ENCODE measurements at places on chromosomes 16 and 17.

DNA sequence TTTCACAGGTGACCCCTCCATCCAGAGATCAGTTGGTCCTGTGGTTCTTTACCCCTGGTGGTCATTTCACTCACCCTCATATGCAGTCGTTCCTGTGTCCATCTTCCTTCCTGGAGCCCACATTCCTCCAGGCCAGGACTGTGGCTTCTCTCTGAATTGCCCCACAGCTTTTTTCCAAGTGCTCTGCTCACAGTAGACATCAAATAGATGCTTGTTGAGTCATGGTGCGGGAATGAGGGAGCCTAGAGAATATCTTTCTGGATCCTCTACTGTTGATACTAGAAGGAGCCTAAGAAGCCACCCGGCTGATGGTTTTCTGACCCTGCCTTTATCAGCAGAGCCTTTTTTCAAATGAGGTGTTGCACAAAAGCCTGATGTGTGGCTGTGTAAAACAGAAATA lies 10.4 kb downstream of the USB1 start:
- DNase-seq = no peak

DNA sequence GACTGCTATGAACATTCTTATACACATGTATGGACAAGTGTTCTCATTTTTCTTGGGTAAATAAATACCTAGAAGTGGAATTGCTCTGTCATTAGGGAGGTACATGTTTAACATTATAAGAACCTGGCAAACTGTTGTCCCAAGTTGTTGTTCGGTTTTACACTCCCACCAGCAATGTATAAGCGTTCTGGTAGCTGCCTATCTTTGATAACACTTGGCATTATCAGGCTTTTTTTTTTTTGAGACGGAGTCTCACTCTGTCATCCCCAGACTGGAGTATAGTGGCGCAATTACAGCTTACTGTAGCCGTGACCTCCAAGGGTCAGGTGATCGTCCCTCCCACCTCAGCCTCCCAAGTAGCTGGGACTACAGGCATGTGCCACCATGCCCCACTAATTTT lies 16.3 kb downstream of the ATAD5 start:
- no peak for DNase-seq

GRCh38 chr16:77171745-77172635 lies 19.0 kb upstream of the MON1B start:
- DNase-seq = no peak

- no peak for DNase-seq
Observed at GRCh38 chr16:12120217-12120981, 143.9 kb downstream of the SNX29 start.

DNA sequence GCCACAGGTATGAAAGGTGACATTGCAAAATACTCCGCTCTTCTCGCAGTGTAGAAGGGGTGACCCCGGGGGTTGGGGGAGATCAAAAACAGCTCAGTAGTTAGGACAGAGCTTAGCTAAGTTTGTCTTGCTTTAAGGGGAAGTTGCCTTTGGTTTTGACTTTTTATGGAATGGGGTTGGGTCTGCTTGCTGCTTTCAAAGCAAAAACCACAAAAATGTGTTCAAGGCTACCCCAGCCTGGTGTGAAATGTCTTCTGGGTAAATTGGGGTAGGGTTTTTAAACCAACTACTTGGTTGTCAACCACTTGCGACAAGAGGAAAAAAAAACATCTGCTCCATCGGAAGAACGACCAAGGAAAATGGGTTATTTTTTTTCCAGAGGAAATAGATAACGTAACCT lies 6.2 kb downstream of the FUS start:
- DNase-seq = no peak

DNA sequence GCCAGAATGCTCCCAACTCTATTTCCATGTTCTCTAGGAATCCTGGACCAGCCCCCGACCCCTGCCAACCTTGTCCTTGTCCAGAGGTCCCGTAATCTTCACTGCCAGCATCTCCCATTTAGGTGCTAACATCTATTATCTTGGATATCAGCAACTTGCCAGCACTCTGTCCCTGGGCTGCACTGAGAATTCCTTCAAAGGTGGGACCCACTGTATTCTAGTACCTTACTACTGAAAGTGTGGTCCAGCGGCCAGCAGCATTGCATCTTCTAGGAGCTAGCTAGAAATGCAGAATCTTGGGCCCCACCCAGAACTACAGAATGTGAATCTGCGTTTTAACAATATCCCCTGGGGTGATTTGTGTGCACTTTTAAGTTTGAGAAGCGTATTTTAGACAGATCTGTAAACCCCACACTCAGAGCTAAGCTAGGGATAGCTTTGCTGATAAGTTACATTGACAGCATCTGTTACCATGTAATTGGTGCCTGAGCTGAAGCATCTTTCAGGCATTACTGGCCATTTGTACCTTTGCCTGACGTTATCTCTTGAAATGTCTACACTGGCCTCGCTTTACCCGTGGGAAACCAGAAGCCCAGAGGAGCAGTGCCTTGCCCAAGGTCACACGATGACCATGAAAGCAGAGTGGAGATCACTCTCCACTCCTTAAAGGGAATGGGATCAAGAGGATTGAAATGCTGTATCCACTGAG lies 8.3 kb downstream of the ABAT start:
- DNase-seq = no peak

- peak; percentile 55 for DNase-seq
Observed at GRCh38 chr16:84449156-84450140, 55.0 kb downstream of the MEAK7 start.

DNA sequence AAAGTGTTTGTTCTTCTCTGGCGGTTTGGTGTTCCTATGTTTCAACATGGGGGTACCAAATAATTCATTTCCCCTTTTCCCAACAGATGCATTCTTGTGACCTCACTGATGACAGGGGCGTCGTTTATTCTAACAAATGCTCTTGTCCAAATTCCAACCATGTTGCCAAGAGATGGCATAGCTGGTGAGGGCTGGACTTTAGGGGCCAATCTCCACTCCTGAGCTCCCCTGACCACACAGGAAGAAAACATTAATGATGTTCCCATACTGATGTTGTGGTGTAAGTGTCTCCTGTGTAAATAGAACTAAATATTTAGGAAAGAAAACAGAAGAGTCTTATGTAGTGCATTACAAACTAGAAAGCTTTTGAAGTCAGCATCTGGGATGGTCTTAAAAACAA lies 431.6 kb downstream of the CDH13 start:
- DNase-seq = no peak

- no peak for DNase-seq
Observed at GRCh38 chr17:44872131-44872768, 24.6 kb downstream of the HIGD1B start.

DNA sequence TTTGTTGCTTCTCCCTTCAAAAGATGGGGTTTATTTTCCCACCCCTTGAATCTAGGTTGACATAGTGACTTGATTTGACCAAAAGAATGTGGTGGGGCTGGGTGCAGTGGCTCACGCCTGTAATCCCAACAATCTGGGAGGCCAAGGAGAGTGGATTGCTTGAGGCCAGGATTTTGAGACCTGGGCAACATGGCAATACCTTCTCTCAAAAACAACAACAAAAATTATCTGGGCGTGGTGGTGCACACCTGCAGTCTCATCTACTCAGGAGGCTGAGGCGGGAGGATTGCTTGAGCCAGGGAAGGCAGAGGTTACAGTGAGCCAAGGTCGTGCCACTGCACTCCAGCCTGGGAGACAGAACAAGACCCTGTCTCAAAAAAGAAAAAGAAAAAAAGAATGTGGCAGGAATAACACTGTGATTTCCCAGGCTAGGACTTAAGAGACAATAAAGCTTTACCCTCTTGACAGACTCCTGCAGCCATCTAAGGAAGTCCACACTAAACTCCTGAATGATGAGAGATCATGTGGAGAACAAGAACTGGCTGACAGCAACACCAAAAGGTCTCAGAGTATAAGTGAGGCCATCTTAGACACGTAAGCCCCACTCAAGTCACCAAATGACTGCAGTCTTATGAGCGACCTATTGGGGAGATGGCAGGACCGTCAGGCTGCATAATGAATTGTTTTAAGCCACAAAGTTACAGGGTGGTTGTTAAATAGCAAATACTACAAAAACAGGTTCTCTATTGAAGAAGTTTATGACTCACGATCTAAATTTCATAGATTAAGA lies 37.0 kb downstream of the FBXL20 start:
- no peak for DNase-seq

- peak; percentile 60 for DNase-seq
Observed at GRCh38 chr17:83186226-83186625, 106.8 kb downstream of the METRNL start.

DNA sequence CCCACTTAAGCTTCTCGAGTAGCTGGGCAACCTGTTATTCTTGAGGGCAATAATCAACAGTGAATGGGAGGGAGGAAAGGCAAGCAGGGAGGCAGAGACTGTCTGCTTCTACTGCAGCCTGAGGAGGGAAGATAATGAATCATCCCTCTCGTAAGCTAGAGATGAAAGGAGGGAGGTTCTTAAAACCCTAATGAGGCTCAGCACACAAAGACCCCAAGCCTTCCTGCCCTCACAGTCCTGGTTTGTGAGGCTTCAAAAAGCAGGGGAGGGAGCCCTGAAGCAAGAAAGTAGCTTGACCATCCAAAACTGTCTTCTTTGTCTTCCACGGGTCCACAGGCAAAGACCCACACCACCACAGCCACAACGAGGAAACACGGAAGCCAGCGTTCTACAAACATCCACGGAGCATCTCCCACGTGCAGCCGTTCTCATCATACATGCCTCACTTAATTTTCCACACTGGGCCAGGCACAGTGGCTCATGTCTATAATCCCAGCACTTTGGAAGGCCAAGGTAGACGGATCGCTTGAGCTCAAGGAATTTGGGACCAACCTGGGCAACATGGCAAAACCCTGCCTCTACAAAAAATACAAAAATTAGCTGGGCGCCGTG lies 1.8 kb downstream of the PIK3R5 start:
- no peak for DNase-seq
